Hypothalamus (tissue), 51 donors: ENCODE measurements at places on chromosomes 4 and X.

DNA sequence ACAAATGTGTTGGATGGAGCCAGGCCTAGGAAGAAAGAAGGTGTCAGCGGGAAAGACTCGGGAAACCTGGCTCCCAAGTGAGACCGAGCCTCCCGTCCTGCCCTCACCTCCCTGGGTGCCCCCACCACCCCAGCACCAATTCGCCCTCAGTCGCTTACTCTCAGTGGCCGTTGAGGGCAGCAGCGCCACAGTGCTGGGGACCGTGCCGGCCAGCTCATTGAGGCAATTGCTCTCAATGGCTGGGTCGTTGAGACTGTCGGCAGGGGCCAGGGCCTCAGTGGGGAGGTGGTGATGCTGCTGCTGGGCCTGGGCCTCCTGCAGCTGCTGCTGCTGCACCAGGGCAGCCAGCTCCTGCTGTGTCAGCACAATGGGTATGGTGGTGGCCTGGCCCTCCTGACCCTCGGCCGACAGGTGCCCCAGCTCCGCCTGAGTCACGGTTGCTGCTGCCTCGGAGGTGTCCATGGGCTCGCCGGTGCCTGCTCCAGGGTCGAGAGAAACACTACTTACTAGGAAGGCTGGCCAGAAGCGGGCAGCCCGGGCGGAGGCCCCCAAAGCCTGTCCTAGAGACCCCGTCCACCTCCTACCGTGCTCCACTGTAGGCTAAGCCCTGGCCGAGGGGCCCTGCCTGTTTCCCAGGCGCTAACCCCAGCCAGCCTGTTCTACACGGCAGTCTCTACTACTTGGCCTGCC, 7.4 kb upstream of the RENBP start:
- DNase-seq, result no peak

GRCh38 chrX:19599253-19599652, 83.9 kb upstream of the MAP3K15 start:
- no peak for DNase-seq

DNA sequence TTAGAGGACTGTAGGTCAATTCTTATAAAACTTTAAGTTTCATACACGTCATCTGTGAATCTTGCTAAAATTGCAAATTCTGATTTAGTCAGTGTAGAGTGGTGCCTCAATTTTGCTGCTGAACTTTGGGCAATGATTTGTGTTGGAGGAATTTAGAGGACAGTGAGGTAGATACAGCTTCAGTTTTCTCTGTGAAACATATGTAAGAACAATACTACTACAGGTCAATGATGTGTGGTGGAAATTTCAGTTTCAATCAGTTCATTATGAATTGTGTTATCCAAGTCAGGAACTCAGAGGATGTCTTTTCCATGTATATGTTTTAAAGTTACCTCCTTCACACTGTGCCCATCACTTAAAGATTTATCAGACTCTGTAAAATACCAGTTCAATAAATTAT, 1597.8 kb upstream of the PCDH10 start:
- DNase-seq, result no peak

DNA sequence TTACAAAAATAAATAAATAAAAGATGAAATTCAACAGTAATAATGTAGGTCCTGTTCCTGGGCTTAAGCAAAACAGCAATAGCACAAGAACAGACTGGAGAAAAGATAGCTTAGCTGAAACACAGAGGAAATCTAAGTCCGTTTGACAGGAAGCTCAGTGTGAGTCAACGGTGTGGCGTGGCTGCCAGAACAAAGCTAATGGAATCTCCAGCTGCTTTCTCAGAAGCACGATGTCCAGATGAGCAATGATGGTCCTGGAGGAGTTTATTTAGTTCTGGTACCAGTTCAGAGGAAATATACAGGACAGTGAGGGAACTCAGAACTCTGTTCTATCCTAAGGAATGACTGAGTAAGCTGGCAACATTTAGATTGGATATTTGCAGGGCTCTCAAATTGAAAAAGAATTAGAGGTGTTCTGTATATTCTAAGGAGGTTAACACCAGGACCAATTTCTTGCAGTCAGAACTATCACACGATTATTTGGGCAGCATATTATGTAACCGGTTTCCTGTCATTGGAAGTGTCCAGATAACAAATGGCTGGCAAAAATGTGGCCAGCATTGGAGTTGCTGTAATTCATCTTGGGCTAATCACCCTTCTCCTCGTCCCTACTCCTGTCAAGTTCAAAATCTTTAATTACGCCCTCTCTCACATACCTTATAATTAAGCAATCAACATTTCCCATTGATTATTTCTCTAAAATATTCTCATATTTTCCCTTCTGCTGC, 12.7 kb downstream of the GAB3 start:
- DNase-seq, result no peak

GRCh38 chrX:123190096-123190495, 6.0 kb downstream of the GRIA3 start:
- DNase-seq, result no peak

GRCh38 chrX:95728446-95728845, 956.2 kb upstream of the DIAPH2 start:
- DNase-seq, result no peak

DNA sequence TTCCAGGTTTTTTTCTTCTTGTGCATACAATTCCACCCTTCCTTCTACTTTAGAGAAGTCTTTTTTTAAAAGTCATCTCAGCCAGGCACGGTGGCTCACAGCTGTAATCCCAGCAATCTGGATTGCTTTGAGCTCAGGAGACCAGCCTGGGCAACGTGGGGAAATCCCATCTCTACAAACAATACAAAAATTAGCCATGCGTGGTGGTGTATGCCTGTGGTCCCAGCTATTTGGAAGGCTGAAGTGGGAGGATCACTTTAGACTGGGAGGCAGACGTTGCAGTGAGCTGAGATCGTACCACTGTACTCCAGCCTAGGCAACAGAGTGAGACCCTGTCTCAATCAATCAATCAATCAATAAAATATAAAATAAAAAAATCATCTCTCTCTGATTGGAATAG, 14.8 kb downstream of the ELOVL6 start:
- no peak for DNase-seq

DNA sequence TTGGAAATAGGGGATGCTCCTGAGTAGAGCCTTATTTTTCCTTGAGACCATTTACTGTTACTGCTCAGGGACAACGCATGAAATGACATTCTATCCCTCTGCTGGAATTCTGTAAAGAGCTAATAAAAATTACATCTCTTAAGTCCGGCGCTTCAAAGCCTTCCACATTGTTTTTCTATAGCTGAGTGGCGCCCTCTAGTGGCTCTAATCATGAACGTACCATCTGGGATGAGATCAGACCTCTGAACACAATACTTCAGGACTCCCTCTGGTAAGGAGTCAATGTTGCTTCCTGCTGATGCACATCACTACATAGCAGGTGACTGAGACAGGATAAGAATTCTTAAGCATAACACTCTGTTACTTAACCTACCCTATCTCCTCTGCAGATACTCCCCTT, 6.0 kb downstream of the HMGN5 start:
- DNase-seq, result no peak

- DNase-seq, result no peak
These were observed 95.0 kb downstream of the BANK1 start for GRCh38 chr4:101885574-101885973.

- DNase-seq, result no peak
These were observed 114.5 kb upstream of the FAM9C start for GRCh38 chrX:13158911-13159310.

DNA sequence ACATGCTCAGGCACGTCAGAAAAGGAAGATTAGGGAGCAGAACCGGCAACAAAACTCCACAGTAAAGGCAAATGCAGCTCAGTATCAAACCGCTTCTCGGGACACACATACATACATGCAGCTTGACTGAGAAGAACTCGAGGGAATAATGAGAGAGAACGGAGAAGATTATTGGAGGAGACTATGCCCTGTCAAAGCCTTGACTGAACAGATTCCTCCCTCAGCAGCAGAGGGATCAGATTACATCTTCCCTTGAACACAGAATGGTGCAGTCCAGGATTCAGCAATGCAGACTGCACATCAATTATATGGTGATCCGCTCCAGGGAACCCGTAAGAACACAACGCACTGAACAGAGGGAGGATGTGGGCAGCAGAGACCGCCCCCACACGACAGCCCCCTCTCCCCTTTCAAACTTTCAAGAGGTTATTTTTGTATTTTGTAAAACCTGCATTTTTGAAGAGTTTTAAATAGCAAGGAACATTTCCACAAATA, 183.2 kb downstream of the FBXW7 start:
- no peak for DNase-seq

GRCh38 chr4:165394275-165394674, 15.5 kb downstream of the CPE start:
- no peak for DNase-seq

GRCh38 chr4:110361921-110362320, 114.0 kb upstream of the ENPEP start:
- DNase-seq, result no peak

GRCh38 chrX:106780264-106780663, 22.2 kb upstream of the TBC1D8B start:
- DNase-seq, result no peak

DNA sequence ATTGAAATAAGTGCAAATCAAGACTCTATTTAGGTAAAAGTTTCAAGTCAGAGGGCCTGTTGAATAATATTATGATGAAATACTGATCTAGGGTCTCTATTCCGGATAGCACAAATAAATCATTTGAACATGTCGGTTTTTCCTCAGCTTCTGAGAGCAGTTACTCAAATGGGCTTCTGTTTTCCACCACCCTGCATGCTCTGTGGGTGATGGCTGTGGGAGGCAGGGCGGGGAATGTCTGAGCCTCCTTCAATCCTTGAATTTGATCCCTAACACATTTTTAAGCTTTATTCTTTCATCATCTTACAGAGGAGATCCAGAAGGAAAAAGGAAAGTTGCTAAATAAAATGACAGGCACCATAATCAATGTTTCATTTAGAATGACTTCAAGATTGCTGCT, 8.5 kb downstream of the UNC5C start:
- DNase-seq, result no peak

DNA sequence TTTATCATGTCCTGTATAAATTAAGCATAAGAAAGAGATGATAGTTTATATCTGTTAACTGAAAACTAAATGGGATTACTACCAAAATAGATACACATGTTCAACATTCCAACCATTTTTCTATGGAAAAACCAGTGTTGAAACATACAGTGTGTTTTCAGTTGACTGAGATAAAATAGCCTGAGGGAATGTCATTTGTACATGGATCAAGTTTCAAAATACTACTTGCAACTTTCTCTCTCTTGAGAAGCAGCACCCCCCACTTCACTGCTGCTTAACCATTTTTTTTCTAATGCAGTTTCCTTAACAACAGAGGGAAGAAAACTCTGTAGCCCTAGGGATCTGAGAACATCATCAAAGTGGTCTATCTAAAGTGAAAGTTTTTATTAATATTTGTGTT, 70.8 kb downstream of the NPNT start:
- no peak for DNase-seq

DNA sequence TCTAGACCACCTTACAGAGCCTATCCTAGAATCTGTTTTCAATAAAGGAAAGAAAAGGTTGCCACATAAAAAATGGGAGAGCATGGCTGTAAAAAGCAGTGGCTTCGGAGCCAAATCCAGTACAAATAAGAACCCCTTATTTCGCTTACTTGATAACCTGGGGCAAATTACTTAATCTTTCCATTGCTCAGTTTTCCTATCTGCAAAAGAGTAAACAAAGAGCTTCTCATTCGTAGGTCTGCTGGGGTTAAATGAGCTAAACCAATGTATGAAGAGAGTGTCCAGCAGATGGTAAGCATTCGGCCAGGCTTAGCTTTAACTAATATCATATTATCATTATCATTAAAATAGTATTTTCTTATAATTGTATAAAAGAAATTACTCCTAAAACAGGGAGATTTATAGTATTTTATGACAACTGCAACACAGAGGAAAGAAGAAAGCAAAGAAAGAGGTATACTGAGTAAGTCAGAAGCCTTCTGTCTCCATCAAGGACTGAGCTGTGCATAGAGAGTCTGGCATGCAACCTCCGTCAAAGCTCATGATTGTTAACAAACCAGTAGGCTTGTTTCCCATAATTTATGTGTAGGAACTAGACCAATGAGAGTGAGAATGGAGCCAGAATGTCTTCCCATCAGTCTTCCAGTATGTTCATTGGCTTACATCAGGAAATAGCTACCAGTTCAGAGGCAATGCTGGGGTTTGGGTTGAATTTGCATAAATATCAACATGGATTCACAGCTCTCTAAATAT, 364.9 kb downstream of the UNC5C start:
- DNase-seq, result no peak

- DNase-seq, result no peak
These were observed 26.6 kb upstream of the SNCA start for GRCh38 chr4:89863533-89863932.

DNA sequence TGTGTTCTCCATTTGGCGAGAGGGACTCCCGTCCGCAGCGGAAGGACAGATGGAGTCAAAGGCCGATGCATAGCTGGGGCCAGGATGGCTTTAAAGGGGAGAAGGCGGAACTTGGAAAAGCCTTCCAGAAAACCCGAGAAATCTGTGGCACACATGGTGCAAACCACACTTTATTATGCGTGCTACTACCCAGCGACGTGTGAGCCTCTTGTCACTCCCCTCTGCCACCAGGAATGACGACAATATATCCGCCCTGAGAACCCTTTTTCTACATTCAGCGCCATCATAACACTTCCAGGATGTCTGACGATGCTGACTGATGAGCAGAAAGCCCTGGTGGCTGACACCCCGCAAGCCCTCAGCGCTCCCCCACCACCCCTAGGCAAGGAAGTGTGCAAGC, 689 bp upstream of the DCHS2 start:
- DNase-seq, result no peak

DNA sequence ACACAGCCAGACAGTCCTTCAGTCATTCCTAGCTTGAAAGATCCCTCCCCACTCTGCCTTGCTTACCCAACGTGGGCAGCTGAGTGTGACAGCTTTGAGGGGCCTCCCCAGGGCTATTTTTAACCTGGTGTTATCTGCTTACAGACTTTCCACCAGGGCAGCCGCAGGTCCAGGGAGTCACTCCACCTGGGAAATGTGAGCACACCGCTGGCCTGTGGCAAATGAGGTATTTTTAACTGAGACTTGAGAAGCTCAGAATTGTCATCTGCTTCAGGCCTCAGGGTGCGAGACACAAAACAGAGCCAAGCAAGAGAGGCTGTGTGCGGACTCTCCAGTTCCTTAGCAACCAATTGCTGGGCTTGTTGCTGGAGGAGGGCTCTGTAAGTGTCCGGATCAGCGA, 13.0 kb downstream of the CORIN start:
- no peak for DNase-seq

GRCh38 chrX:96564595-96564994, 120.0 kb upstream of the DIAPH2 start:
- DNase-seq, result no peak

DNA sequence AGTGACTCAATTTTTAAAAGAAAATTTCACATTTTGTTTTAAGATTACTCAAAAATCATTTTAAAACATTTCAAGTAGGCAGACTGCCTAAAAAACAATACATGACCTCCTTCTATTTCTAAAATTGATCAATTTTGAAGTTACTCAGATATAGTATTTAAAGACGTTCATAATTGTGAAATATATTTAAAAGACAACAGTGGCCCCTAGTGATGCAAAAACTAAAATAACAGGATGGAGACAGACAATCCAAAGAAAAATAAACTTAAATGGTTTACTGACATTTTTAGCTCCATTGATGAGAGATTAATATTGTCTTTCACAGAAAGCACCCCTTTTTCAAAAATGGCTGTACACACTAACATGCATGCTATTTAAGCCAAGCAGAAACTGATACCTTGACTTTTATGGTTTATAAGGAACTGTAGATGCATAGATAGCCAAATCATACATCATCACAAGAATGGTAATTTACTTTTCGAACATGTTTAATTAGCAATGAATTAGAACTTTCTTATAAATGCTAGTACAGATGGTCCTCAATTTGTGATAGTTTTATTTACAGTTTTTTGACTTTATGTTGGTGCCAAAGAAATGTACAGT, 69.8 kb upstream of the FAT4 start:
- DNase-seq, result no peak
